ENCODE measurements at places on chromosomes 2 and 18.

DNA sequence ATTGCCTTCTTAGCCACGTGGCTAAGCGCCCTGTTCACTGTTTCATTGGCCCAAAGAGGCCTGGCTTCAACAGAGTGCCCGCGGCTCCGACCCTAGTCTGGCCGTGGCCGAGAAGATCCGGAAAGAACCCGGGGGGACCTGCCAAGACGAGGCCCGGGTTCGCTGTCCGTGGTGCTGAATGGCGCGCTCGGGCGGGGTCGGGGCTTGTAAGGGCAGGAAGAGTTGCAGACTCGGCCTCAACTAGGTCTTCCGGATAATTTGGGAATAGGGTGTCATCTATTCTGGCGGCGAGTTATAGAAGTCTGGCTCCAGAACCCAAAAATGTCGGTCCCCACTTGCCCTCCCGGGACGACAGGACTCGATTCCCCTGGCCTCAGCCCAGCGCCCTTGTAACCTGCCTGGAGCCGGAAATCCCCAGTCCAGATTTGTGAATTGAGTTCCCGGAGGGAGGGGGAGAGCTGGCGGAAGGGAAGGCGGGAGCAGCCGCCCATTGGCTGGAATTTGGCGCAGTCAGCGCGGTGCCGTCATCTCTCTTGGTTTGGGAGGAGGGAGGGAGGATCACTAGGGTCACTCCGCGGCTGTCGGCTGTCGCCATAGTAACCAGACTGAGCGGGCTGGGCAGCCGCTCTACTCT, 3.5 kb downstream of the CDK5R2 start:
- peak; percentile 56 for DNase-seq

- DNase-seq, result no peak
Observed at GRCh38 chr2:47697000-47697601, 85.8 kb upstream of the MSH6 start.

GRCh38 chr2:232534940-232535651, 4.4 kb upstream of the CHRNG start:
- DNase-seq, result no peak

- no peak for DNase-seq
Observed at GRCh38 chr2:45276914-45277313, 267.7 kb upstream of the SIX2 start.

- no peak for DNase-seq
Observed at GRCh38 chr2:100247256-100248043, 74.9 kb downstream of the LONRF2 start.

DNA sequence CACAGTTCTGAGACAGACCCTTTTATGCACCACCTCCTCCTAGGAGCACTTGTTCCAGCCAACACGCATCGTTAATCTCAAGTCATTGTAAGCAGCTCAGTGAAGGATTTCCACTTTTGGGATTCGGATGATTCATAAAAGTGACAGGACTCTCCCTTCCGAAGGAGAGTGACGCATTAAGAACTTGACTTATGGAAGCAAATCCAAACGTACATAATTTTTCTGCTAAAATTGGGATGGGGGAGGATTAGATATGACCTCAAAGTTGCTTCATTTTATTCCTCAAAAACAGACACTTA, 165.7 kb downstream of the TWIST2 start:
- no peak for DNase-seq

- DNase-seq, result no peak
Observed at GRCh38 chr2:239602290-239603282, 201.8 kb upstream of the HDAC4 start.

- DNase-seq, result no peak
Observed at GRCh38 chr2:40435426-40436092, 16.3 kb downstream of the SLC8A1 start.

- DNase-seq, result no peak
Observed at GRCh38 chr2:38524580-38524979, 78.1 kb downstream of the HNRNPLL start.

DNA sequence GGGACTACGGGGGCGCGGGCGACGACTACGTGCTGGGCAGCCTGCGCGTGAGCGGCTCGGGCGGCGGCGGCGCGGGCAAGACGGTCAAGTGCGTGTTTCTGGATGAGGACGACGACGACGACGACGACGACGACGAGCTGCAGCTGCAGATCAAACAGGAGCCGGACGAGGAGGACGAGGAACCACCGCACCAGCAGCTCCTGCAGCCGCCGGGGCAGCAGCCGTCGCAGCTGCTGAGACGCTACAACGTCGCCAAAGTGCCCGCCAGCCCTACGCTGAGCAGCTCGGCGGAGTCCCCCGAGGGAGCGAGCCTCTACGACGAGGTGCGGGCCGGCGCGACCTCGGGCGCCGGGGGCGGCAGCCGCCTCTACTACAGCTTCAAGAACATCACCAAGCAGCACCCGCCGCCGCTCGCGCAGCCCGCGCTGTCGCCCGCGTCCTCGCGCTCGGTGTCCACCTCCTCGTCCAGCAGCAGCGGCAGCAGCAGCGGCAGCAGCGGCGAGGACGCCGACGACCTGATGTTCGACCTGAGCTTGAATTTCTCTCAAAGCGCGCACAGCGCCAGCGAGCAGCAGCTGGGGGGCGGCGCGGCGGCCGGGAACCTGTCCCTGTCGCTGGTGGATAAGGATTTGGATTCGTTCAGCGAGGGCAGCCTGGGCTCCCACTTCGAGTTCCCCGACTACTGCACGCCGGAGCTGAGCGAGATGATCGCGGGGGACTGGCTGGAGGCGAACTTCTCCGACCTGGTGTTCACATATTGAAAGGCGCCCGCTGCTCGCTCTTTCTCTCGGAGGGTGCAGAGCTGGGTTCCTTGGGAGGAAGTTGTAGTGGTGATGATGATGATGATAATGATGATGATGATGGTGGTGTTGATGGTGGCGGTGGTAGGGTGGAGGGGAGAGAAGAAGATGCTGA, 1.4 kb downstream of the SOX11 start:
- no peak for DNase-seq

DNA sequence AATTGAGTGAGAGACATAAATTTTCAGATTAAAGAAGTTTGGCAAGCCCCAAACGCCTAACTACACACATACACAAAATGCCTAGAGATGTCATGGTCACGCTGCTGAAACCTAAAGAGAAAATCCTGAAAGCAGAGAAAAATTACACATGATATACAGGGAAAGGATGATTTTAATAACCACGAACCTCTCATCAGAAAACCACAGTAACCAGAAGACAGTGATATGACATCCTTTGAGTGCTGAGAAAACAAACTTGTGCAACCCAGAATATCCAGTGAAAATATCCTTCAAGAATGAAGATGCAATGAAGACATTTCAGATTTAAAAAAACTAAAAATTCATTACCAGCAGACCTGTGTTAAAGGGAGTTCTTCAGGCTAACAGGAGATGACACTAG, 122.4 kb upstream of the LMAN1 start:
- no peak for DNase-seq

- peak; percentile 73 for DNase-seq
Observed at GRCh38 chr2:226185616-226186211, 613.9 kb downstream of the IRS1 start.

DNA sequence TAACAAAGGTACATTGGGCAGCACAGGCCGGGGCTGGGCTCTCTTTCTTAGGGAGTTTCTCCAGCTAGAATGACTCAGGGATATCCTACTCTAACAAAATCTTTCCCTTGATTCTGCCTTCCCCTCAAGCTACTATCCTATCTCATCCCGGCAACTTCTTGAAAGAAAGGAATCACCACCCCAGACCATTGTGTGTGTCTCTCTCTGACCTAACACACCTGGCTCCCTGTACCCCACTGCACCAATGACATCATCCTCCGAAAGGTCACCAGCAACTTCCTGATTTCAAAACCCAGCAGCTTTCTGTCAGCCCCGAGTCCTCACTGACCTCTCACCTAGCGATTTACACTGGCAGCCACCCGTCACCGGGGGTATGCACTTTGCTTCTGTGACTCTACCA, 72.1 kb upstream of the MAP4K4 start:
- DNase-seq, result no peak
